ENCODE measurements at places on chromosomes 6 and 20. TPM values are rescaled to one million over a fixed set of nuclear protein-coding genes. Genes with fewer than 3 reads are reported as not detected.

DNA sequence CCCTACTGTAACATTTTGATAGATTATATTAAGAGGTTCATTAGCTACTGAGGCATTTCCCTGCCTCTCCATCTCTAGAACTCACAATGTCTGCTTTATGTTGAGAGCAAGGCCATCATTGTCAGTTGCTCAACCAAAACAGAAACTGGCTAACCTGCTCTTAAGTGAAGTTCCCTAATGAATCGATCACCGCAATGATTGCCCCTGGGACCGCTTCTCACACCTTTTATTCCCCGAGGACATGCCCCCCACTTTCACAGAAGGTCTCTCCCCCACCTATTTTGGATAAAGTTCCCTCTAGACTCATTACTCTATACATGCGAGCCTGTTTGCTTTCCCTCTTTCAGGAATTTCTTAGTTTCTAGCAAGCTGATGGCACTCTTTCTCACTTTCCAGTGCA, 108.8 kb downstream of the FAM217A start:
- no peak for DNase-seq

DNA sequence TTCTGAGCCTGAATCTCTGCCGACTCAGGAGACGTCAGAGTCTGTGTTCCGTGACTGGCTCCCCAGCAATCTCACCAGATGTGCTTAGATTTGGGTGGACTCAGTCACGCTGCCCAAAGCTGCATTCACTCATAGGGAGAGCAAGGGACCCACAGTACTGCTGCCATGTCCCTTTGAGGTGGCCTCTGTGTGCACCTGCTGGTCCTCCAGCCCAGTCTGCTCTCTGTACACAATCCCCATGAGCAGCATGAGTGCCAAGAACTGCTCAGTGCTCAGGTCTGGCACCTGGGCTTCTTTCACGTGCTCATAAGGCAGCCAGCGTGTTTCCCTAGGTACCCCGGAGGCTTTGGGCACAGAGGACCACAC, 44.2 kb upstream of the TIAM2 start:
- no peak for DNase-seq

WFDC2 gene
- total RNA-seq = not detected

DNA sequence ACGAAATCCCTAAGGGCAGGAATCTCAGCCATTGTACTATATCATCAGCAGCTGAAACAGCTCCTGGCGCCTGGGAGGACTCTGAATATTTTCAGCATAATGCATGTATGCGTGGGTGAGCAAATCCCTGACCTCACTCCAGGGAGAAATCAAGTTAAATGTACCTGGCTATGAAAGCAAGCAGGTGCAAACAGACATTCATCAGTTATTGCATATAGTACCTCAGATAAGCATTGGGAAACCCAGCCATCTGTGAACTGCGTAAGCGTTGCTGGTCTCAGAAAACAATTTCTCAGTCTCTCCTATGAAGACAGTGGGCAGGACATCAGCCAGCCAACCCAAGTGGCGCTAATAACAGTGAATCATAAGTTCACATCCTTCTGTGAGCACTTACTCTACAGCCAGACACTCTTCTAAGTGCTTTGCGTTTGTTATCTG, 622.6 kb downstream of the EPM2A start:
- DNase-seq = no peak

GRCh38 chr6:37135835-37136694, 33.9 kb upstream of the PIM1 start:
- DNase-seq = no peak

GRCh38 chr6:135188718-135189117, 7.6 kb downstream of the MYB start:
- no peak for DNase-seq

Data from HT1080 (cell line).